ENCODE measurements at places on chromosomes 3 and 15.

DNA sequence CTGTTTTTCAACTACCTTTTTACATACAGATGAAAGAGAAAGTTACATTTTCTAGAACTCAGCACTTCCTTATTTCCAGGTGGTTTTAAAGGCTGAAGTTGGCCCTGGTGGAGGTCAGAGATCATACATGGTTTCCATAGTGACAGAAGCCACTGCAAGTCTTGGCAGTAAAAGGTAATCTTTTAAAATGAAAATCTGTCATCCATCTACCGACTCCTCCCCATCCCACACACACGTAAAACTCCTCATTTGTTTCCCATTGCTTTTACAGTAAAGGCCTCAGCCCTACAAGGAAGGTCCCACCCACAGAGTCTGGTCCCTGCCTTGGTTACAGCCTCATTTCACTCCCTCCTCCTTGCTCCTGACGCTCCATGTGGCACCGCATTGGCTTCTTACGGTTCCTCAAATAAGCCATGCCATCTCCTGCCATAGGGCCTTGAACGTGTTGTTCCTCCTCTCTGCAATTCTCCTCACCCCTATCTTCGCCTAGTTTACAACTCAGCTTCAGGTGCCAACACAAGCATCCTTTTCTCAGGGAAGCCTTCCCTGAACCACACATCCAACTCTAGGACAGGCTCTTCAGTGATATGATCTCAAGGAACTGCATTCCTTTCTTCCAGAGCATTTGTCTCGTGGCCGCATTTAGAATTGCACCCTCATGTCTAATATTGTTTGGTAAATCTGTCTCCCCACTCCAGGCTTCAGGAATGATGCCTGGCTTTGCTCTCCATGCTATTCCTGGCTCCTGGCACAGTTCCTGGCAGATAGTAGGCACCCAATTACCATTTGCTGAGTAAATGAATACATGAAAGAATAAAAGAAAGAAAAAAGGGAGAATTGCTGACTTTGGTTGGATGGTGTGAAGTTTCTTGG lies 2.6 kb downstream of the CYP19A1 start:
- DNase-seq: no peak

- no peak for DNase-seq
Observed at GRCh38 chr3:40185029-40185695, 124.3 kb upstream of the EIF1B start.

DNA sequence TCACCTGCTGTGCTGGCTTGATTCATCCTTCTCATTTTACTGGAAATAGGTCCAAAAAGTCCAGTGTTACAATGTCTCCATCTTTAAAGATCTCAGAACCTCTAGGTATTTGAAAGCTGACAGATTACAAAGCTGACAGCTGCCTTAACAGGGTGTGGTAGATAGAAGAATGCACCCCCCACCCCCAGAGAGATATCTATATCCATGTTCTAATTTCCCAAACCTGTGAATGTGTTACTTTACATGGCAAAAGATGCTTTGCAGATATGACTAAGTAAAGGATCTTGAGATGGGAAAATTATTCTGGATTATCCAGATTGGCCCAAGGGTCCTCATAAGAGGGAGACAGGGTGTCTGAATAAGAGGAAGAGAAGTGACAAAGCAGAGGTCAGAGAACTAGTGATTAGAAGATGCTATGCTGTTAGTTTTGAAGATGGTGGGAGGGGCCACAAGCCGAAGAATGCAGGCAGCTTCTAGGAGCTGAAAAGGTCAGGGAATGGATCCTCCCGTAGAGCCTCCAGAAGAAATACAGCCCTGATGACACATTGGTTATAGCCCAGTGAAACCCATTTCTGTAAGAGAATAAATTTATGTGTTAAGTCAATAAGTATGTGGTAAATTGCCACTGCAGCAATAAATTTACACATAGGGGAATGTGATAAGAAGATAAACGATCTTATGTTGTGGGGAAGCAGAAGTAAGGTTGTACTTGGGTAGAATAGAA lies 21.5 kb upstream of the FSTL1 start:
- no peak for DNase-seq

DNA sequence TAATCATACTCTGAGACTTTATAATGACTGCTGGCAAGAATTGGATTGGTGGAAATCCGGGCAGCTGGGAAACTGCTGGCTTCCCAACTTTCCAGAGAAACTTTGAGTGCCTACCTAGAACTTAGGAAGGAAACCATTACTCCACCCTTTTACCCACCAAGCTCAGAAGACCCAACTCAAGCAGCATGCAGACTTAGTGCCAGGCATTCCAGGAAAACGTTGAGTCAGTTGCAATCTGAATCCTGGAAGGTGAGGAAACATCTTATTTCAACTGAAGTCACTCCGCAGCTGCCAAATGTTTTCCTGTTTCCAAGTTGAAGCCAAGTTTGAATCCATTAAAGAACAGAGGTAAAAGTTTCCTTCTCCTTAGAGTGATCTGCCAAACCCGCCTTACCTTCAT lies 126.5 kb downstream of the ZNF385D start:
- DNase-seq: no peak

GRCh38 chr3:48634661-48635221 lies 520 bp downstream of the SLC26A6 start:
- DNase-seq: peak; percentile 38

GRCh38 chr3:24683633-24684384 lies 189.2 kb upstream of the THRB start:
- DNase-seq: no peak

DNA sequence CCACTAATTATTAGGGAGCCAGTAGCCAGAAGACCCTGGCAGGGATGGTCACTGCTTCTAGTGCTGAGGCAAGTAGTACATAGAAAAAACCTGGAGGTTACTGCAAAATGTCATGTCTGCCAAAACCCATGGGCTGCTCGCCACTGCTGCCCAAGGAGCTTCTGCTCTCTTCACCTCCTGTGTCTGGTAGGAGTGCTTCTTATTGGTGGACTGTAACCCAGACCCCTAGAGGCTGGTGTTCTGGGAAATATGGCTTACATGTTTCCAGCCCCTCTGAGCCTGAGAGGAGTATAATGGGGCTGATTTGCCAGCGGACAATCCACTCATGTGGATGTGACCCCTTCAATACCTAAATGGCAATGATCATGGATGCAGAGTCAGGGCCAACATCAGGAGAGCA lies 286.4 kb downstream of the EPHB1 start:
- DNase-seq: no peak

DNA sequence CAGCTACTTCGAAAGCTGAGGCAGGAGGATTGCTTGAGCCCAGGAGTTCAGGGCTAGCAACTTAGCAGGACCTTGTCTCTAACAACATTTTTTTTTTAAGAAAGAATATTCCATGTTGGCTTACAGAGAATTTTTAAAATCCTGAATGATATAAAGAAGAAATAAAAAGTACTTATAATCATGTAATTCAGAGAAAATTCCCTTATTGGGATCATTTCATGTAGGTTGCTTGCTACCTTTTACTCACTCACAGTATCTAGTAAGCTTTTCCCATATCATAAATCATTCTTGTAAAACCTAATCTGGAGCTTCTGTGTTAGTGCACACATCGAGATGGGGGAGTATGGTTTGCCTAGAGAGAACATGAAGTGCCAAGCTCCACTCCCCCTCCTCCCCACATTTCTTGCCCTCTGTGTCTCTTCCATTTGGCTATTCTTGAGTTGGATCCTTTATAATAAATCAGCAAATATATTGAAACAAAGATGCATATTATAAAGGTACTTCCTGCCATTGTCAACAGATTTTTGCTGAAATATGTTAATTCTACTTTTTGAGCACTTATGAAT lies 13.6 kb downstream of the TF start:
- no peak for DNase-seq

Measured in T1000 (cell line).